OCI-M1 (cell line): ENCODE measurements at places on chromosomes 5 and 9.

- no peak for DNase-seq
Observed at GRCh38 chr9:112076814-112077213, 98.3 kb downstream of the SUSD1 start.

DNA sequence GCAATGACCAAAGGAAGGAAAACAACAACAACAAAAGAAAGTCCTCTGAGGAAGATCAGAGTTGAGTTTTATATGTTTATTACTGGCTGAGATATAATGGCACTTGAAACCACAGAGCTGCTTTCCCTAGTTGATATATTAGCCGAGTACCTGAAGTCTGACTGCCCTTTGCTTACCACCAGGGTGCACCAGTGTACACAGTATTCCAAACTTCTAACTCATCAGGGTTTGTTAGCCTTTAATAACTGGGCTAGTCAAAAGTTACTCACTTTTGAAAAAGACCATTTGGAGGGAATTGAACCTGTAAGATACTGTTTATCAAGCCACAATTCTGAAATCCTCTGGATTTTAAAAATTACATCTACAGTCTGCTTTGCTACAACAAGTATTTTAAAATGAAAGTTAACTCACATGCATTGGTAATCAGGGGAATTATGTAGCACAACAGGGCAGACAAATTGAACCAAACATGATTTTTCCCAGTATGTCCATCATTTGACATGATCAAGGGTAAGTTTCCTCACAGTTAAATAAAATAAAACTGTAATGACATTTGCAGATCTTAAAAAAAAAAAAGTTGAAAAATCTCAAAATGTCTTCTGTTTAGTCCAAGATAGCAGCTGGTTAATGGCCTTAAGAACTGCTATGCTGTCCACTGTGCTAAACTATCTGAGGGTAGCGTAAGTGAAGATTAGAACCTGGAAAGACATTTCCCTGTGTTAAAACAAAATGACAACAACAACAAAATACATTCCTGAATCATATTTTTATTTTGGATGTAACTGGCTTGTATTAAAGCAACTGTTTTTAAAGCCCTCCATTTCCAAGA, 57.3 kb upstream of the C6 start:
- DNase-seq = peak; percentile 66

DNA sequence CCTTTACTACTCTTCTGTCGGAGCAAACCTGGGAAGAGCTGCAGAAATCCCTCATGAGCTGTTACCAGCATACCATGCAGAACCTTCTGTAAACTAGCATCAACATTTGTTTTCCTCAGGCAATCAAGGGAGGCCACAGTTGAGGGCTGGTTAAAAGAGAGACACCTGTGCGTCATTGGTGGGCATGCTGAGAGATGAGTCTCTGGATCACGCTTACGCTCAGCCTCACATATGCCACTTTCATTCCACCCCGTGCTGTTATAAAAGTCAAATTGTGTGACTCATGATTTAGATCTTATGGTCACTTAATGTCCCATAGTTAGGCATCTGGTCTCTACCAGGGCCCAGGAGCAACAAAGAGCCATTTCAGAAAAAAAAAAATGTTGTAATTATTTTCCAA, 18.1 kb upstream of the ICE1 start:
- no peak for DNase-seq

DNA sequence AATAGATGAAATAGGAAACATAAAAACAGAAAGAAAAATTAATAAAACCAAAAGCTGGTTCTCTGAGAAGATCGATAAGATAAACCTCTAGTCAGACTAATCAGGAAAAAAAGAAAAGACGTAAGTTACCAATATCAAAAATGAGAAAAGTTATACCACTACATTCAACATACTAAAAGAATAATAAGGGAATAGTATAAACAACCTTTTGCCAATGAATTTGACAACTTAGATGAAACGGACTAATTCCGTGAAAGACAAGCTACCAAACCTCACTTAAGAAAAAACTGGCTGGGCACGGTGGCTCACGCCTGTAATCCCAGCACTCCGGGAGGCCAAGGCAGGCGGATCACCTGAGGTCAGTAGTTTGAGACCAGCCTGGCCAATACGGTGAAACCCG, 7.5 kb downstream of the KIF3A start:
- DNase-seq = no peak

- DNase-seq = no peak
Observed at GRCh38 chr9:129547063-129547462, 73.8 kb downstream of the C9orf50 start.

GRCh38 chr5:39588179-39588578, 163.4 kb upstream of the DAB2 start:
- DNase-seq = no peak

DNA sequence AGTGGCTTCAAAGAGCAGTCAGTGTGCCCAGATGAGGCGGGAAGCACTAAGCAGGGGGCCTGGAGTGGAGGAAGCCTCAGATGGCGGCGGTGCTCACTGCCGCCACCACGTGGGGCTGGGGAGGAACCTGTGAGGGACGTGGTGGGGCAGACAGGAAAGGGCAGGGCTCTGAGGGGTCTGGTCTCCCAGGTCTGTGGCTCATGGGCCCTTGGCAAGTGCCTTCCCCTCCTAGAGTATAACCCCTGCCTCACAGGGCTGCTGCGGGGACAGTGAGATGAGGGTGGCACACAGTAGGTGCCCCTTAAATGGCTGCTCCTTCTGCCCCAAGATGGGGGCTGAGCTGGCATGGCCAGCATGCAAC, 26.6 kb downstream of the NR5A1 start:
- peak; percentile 48 for DNase-seq

DNA sequence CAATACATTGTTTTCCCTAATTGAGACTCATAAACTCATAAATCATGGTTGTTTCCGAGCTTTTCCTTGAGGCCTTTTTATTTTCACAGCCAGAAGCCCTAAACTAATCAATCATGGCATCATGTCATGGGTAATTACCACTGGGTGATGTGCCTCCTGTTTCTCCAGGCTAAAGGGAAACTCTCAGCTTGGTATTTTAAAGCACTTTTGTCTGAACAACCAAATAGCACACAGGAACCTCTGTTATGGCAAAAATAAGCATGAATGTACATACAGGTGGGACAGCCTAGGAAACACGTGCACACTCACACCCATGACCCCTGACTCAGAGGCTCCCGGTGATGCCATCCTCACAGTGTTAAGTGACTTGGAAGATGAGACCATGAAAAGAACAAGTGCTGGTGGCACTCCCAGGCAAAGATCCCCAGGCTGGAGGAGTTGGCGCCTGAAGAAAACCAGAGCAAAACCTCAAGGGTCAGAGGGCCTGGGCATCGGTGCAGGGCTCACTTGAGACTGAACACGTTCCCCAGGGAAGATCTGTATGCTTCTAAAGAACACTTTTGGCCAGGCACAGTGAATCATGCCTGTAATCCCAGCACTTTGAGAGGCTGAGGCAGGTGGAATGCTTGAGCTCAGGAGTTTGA, 154.3 kb downstream of the ROR2 start:
- no peak for DNase-seq

GRCh38 chr9:105232207-105232606, 12.2 kb upstream of the SLC44A1 start:
- no peak for DNase-seq

DNA sequence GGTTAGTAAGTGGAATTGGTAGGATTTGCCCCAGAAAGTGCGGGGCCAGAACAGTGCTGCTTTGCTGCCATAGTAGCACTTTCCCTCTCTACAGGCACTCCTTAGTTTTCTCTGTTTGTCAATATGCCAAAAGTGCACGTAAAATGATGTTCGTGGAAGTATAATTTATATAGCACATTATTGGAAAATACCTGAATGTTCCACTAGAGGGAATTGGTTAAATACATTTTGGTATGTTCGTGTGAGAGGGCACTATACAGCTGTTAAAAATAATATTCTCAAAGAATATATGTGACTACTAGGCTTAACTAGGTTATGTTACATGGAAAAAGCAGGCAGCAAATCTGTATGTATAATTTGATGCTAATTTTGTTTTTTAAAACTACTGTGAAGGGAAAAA, 184.0 kb upstream of the GDNF start:
- peak; percentile 6 for DNase-seq

GRCh38 chr9:84838879-84839278, 169.3 kb downstream of the NTRK2 start:
- no peak for DNase-seq

DNA sequence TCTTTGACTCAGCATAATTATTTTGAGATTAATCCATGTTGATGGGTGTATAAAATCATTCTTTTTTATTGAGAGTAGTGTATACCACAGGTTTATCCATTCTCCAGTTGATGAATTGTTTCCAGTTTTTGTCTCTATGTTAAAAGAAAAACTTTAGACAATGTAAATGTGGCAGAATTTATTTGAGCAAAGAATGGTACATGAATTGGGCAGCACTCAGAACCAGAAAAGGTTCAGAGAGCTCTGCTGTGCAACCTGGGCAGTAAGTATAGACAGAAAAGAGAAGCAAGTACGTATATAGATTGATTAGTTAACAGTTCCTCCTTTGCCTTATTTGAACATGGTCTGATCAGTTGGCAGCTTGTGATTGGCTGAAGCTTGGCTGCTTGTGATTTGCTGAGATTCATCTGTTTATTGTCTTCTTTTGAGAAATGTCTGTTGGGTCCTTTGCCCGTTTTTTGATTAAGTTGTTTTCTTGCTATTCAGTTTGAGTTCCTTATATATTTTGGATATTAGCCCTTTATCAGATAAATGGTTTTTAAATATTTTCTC, 41.4 kb downstream of the CDC42SE2 start:
- no peak for DNase-seq

DNA sequence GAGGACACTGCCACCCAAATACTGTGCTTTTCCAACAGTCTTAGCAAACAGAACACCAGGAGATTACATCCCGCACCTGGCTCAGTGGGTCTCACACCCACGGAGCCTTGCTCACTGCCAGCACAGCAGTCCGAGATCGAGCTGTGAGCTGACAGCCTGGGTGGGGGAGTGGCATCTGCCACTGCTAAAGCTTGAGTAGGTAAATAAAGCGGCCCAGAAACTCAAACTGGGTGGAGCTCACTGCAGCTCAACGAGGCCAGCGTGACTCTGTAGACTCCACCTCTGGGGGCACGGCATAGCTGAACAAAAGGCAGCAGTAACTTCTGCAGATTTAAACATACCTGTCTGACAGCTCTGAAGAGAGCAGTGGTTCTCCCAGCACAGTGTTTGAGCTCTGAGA, 28.8 kb downstream of the EPB41L4A start:
- no peak for DNase-seq

GRCh38 chr5:36402512-36402906, 100.8 kb upstream of the RANBP3L start:
- DNase-seq = no peak

- no peak for DNase-seq
Observed at GRCh38 chr5:115243412-115243811, 19.3 kb downstream of the PGGT1B start.

DNA sequence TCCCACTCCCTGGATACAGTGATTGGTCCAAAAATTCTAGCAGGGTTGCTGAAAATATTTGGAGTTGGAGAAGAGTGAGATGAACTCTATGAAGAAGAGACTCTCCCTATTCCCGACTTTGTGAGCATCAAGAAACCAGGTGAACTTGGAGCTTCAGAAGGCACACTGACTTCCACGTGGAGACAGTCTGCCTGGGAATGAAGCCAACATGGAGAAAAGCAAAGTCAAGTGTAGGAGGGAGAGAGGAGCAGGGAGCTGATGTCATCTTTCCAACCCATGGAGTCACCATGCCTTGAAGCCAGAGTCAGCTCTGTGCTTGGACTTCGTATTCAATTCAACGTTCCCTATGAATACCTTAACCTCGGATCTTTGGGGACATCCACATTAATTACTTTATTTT, 125.1 kb downstream of the NPR3 start:
- no peak for DNase-seq

GRCh38 chr5:107669096-107670031, 1.4 kb downstream of the EFNA5 start:
- no peak for DNase-seq

GRCh38 chr9:122333169-122333808, 37.5 kb upstream of the PTGS1 start:
- no peak for DNase-seq

DNA sequence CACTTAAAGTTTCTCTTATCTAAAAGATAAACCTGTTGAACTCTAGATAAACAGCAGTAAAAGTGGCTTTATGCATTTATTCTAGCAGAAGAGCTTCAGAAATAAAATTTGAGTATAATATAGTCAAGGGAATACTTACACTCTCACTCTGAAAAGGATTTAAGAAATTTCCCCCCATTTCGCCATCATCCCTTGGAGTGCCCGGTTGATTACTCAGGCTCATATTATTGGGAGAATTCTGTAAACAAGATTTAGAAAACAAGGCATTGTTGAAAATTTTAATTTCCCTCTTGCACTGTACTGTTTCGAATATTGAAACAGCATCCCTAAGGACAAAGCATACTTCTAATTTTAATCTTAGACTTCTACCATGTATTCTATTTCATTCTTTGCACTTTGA, 34.5 kb upstream of the ACOT12 start:
- DNase-seq = no peak

DNA sequence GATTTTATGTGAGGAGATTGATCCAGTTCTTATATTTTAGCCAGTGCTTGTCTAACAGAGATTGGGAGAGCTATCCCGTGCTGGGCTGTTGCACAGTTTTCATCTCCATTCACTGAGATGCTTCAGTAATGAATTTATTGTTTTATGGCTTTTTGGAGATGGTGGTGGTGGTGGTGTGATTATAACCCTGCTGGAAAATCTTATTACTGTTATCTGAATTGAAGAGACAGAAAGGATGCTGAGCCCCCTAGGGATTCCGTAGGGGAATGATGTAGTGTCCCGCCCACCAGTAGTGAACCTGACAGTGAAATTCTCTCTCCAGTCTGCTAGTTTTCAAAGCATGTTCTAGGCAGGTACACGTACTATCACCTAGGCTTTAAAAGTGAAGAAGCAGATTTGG, 1.9 kb downstream of the RAI14 start:
- no peak for DNase-seq

GRCh38 chr9:23663536-23663935, 162.5 kb downstream of the ELAVL2 start:
- no peak for DNase-seq

- DNase-seq = no peak
Observed at GRCh38 chr5:43636076-43636475, 33.1 kb downstream of the NNT start.

DNA sequence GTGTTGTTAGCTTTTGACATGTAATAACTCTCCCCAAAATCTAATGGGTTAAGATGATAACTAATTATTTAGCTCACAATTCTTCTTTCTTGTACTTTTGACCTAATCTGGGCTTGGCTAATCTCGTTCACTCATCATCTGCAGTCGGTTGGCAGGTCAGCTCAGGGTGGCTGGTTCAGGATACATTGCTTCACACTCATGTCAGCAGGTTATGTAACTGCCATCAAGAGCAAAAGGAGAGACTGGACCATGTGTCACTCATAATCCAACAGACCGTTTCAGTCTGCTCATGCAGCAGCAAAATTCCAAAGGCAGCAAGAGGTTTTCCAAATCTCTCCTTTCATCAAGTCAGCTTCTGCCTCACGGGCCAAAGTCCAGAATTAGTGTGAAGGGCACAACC, 998.4 kb upstream of the CTNND2 start:
- no peak for DNase-seq

DNA sequence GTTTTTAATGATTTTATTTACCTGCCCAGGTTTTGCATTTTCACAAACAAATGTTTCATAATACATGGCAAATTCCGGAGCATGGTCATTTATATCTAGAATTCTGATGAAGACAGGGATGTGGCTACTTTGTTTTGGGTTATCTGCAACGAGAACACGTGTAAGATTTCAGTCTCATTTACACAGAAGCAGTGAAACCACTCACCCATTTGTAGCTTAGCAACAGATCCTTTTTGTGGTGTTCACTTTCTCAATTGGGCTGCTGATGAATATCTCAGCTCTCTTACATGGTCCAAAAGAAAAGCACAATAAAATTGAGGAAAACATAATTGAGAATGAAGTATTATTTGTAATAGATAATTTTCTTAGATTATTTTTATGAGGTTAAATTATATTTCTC, 148.6 kb downstream of the CDH9 start:
- DNase-seq = peak; percentile 54
